GM23338 (cell line): ENCODE measurements at places on chromosomes 12 and 14. TPM values are rescaled to one million over a fixed set of nuclear protein-coding genes. Genes with fewer than 3 reads are reported as not detected.

DNA sequence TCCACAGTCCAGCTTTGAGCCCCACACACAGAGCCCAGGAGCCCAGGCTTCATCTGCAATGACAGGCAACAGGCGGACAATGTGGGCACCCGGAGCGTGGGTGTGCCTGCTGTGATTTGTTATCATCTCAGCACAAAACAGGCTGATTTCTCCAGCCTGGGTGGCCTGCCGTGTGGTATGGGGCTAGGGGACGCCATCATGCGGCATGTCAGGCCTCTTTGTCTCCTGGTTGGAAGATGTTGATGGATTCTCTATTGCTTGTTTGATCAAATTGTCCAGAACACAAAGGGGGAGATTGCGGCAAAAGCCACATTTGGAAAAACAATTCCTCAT, 147.1 kb downstream of the KIF26A start:
- no peaks in the 10 kb centered on the region for H3K36me3 ChIP-seq
- no peak for DNase-seq

DNA sequence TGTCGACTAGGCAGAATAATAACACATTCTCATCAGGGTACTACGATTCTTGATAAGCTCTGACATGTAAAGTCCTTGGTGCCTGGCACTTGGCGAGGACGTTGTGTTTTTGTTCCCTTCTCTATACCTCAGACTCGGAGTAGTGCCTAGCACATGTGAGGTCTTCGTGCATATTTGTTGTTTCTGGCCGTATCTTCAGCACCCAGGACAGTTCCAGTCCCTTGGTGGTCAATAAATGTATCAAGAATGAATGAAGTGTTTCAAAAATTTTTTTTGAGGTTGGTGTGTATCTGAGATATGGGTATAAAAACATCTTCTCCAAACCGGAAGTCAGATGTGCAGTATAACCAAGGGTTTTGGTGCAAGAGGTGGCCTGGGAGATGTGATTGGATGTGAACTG, 198.2 kb downstream of the AACS start:
- no peaks in the 10 kb centered on the region for H3K27me3 ChIP-seq
- no peak for DNase-seq
- no peak overlapping the region for H3K27ac ChIP-seq

DNA sequence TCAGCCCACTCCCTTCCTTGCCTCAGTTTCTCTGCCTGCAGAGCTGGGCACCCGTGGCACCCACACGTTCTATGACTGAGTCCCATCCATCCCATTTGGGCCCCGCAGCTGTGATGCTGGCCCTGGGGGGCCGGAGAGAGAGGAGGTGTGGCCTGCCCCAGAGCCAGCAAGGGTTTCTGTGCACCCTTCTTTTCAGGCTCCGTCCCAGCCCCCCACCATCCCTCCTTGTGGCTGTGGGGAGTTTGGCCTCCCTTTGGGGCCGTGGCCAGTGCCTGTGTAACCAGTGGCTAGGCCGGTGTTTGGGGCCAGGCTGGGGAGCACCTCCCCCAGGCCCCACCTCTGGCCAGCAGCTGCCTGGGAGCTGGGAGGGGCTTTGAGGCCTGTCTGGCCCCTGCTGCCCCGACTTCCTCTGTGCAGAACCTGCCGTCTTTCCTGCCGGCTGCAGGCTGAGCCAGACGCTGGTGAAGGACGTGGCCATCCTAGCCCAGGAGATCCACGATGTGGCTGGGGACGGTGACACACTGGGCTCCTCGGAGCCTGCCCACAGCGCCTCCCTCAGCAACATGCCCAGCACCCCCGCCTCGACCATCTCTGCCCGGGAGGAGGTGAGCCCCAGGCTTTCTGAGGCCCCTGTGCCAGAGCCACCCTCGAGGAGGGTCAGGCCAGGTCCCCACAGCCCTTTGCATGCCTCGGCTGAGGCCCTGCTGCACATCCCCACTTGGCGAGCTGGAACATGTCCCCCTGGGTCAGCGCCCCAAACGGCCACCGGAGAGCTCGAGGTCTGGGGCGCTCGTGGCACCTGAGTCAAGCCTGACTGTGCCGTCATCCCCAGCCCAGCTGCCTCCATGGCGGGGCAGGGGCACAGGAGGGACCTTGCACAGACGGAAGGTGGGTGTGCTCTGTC, 27.7 kb downstream of the CEP170B start:
- H3K4me3 ChIP-seq: no peak overlapping the region
- no peaks in the 10 kb centered on the region for H3K4me1 ChIP-seq
- no peak for DNase-seq
- H3K36me3 ChIP-seq: no peaks in the 10 kb centered on the region
- no peaks in the 10 kb centered on the region for H3K27me3 ChIP-seq

GRCh38 chr14:50533806-50534205, 1.4 kb upstream of the MAP4K5 start:
- H3K27me3 ChIP-seq: no peaks in the 10 kb centered on the region
- H3K36me3 ChIP-seq: no peaks in the 10 kb centered on the region
- peaks cover 19% of the 10 kb centered on the region for H3K4me1 ChIP-seq
- H3K4me3 ChIP-seq: no peak overlapping the region

DNA sequence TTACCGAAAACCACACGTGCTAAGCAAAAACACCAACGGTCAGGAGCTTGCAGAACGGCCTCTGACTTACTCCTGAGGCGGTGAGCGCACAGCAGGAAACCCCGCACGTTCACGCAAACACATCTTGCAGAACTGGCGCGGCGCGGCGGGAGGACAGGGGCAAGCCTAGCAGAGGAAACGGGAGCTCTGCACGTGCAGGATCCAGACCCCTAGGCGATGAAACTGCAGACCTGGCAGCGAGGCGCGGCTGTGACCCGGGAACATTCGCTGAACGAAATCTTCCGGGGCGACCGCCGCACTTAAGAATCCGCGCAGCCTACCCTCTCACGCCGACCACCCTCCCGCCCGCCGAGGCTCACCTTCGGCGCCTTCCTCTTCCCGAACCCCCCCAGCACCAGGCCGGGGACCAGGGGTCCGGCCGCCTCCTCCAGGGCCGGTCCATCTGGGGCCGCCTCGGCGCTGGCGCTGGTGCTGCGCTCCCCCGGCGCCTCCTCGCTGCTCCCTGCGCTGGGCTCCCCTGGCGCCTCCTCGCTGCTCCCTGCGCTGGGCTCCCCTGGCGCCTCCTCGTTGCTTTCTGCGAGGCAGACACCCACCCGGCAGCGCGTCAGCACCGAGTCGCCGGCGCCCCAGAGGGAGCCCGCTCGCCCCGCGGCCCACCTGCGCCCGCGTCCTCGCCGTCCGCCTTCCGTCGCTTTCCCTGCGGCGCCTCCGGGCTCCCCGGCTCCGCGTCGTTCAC, 615 bp downstream of the DDX51 start:
- H3K4me1 ChIP-seq: 0 out of 2 replicates have a peak, but pooled peaks cover 2% of the 10 kb centered on the region
- H3K36me3 ChIP-seq: no peaks in the 10 kb centered on the region
- H3K27ac ChIP-seq: no peak overlapping the region

- DNase-seq: peak; percentile 83
- H3K27me3 ChIP-seq: no peaks in the 10 kb centered on the region
Observed at GRCh38 chr12:109518820-109519665, 41.6 kb downstream of the UBE3B start.

DNA sequence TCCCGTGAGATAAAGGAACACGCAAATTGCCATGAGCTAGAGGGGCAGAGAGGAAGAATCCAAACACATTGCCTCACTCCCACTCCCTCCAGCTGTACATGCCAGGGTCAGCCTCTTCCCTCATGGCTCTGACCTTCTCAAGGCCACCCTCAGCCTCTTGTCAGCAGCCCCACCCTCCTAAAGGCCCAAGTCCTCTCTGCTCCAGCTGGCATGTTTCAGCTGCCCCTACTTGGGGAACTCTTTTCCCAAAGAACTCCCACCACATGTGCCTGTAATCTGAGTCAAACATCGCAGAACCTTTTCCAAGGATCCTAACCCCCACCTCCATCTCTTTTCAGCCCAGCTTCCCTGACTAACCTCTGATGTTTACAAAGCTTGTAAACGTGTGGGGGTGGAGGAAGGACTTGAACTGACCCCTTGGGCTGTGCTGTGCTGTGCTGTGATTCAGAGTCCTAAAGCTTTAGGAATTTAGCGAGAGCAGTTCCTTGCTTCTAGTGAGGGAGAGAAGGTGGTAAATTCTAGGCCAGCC, 7.3 kb upstream of the CACNB3 start:
- no peak for DNase-seq
- no peak overlapping the region for H3K27ac ChIP-seq
- peaks cover 13% of the 10 kb centered on the region; the same call in 1 of the 2 replicates for H3K4me1 ChIP-seq
- H3K36me3 ChIP-seq: no peaks in the 10 kb centered on the region

BLTP3B gene
- 22.6 and 35.8 TPM in 2 replicates for total RNA-seq

- no peak overlapping the region for H3K4me3 ChIP-seq
- no peak for DNase-seq
- H3K27ac ChIP-seq: no peak overlapping the region
- H3K4me1 ChIP-seq: no peaks in the 10 kb centered on the region
Observed at GRCh38 chr12:2334689-2335088, 281.9 kb downstream of the CACNA1C start.

SPIC gene
- total RNA-seq: not detected in 2 replicates

RASSF8 gene
- 30.6 and 30.8 TPM in 2 replicates for total RNA-seq

SNAPC1 gene
- 14.8 and 19.5 TPM in 2 replicates for total RNA-seq

DNA sequence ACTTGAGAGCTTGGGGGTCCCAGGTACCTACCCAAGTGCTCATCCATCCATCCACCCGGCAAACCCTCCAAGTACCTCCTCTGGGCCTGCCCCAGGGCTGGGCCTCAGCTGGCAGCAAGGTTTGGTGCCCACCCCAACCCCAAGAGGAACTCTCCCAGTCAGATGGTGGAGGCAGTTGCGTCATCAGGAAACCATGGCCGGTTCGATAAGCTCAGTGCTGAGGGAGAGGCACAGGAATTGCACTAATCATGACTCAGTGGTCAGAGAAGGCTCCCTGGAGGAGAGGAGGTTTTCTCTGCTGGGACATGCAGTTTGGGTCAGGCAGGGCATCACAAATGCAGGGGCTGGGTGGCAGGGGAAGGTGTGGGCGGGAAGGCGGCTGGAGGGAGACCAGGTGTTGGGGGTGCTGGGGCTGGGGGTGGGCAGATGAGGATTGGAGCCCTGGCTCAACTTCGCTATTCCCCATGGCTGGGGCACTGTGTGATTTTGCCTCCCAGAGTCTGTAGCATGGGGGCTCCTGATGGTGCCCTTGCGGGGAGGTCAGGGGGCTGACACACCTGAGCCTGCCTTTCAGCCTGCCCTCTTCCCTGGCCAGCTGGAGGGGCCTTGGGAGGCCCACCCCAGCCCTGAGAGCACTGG, 32.2 kb downstream of the SH2B3 start:
- H3K4me3 ChIP-seq: no peak overlapping the region

VAMP1 gene
- total RNA-seq: 13.9 and 18.3 TPM in 2 replicates

DNA sequence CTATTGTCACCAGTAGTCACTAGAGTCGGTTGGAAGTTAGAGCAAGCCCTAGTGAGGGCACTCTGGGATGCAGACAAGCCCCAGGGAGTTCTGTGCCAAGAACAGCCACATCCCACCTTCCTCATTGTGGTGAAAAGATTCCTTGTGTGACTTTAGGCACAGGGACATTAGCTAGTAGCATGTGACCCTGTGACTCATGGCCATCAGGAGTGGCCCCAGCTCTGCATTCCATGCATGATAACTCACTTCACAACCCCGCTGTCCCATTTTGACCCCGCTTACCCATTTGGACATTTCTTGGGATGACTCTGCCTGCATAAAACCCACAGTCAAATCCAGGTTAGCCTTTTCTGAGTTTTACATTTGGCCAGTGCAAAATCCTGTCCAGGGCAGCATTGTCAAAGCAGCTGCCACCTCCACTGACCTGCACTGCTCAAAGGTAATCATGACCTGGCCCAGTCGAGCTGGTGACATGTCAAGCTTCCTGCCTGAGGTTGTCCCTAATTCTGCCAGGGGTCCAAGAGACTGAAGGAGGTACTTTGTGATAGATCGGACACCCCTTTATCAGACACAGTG, 430.5 kb downstream of the DPF3 start:
- no peak overlapping the region for H3K27ac ChIP-seq
- H3K4me3 ChIP-seq: no peak overlapping the region
- H3K4me1 ChIP-seq: no peaks in the 10 kb centered on the region
- no peak for DNase-seq
- H3K36me3 ChIP-seq: no peaks in the 10 kb centered on the region

DNA sequence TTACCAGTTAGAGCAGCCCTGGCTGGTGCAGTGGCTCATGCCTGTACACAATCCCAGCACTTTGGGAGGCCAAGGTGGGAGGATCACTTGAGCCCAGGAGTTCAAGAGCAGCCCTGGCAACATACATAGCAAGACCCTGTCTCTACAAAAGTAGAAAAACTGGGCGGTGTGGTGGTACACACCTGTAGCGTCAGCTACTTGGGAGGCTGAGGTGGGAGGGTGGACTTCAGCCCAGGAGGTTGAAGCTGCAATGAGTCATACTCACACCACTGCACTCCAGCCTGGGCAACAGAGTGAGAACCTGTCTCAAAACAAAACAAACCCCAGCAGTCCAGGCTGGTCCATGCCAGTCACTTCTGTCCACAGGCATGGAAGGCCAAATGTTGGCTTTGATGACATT, 7.4 kb downstream of the COX14 start:
- no peaks in the 10 kb centered on the region for H3K36me3 ChIP-seq
- DNase-seq: no peak
- H3K4me1 ChIP-seq: no peaks in the 10 kb centered on the region
- no peak overlapping the region for H3K4me3 ChIP-seq

DNA sequence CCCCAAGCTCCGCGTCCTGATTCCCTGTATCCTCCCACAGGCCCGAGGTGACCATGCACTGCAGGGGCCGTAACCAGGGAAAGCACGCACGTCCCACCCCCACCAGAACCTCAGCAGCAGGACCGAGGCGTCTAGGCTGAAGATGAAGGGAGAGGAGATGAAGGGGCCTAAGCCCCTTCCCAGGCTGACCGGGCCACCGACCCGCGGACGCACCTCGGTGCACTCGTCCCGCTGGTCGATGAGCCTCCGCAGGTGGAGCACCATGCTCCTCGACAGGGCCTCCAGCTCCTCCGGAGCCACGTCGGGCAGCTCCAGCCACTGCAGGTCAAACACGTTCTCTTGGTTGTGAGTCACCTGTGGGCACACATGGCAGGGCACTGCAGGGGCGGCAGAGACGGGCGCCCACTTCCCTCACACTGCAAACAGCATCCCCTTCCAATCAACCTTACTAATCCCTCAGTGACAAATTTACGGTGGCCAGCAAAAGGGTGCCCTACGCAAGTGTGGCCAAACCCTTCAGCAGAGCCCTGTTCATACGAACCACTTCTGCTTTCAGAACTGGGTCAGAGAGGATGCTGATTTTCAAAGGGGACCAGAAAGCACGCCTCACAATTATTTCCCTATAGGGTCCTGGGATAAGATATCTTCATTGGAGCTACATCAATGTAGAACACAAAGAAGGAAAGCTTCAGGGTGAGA, 77.8 kb downstream of the CCDC88C start:
- no peak for DNase-seq
- no peaks in the 10 kb centered on the region for H3K4me1 ChIP-seq
- no peak overlapping the region for H3K4me3 ChIP-seq
- H3K36me3 ChIP-seq: no peaks in the 10 kb centered on the region
- no peaks in the 10 kb centered on the region for H3K27me3 ChIP-seq
